ENCODE measurements at places on chromosomes 6 and 20.

- no peak for DNase-seq
Measured at GRCh38 chr20:487655-488054, 25.3 kb upstream of the TBC1D20 start.

GRCh38 chr20:41308726-41309413 is 8.7 kb downstream of the ZHX3 start:
- DNase-seq: no peak

DNA sequence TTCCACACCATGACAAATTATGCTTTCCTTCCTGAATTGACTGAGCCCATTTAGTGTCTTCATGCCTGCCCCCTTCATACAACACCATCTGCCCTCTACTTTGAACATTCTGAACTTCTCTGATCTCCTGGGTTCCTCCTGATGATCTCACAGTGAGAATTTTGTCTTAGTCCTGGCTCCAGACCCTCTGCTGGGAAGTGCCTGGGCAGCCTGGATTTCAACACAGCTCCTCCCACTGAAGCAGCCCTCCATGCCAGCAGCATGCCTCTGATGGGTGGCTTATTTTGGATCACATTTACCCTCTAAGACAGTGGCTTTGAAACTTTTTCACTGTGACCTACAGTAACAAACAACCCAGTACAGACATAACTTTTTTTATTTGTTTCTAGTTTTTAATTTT is 41.5 kb downstream of the DSE start:
- DNase-seq: no peak

GRCh38 chr6:49430866-49431265 is 32.2 kb downstream of the MMUT start:
- DNase-seq: no peak

DNA sequence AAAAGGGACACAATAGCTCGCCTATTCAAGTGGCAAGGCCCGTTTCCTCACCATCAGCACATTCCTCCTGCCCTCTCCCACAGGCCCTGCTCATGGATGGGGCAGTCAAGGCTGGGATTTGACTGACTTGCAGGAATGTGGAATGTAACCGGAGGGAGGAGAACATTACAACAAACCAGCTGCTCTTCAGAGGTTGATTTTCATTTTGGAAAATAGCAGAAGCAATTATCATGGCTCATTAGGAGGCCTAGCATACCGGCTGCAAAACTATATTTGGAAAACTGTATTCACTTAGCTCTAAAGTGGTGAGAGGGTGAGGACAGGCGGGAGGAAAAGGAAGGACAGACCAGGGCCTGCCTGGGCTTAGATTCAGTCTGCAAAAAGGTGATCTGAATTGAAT is 283.7 kb downstream of the CD83 start:
- DNase-seq: no peak

DNA sequence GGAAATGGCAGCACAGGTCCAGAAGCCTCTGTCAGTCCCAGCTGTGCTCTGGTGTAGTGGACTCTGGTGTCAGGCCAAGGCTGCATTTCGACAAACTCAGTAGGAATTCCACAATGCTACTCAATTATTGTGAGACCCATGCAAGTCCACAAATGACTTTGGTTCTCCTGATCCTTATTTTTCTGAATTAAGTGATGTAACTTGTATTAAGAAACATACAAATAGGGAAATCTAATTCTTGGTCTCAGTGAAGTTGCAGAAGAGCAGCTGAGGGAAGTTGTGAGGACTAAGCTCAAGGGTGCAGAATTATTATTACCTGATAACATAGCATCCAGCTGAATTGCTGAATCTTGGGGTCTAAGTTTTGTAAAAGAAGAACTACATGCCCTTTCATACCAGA is 116.8 kb downstream of the MAFB start:
- no peak for DNase-seq

- DNase-seq: no peak
Measured at GRCh38 chr6:156533872-156534524, 243.2 kb upstream of the ARID1B start.

- no peak for DNase-seq
Measured at GRCh38 chr6:21772884-21773575, 179.5 kb downstream of the SOX4 start.

GRCh38 chr6:98769546-98769945 is 64.8 kb upstream of the POU3F2 start:
- DNase-seq: no peak

DNA sequence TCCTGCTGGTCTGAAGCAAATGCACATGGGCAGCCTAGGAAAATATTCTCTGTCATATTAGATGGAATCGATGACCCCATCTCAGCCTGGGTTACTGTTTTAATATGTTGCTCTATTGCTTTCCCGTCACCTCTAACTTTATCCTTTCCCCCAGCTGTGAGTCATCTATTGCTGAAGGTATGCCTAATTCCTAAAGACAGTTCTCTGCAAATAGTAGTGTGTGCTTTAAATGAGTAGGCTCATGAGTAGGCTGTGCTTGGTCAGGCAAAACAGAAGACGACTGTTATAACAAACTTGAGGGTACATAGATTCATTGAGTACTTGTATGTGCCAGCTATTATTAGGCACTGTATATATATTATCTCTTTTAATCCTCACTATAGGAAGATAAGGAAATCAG is 47.2 kb downstream of the CTNNBL1 start:
- DNase-seq: no peak

All from GOT3 (cell line).